Activated naive CD4-positive, alpha-beta T cell treated with anti-CD3 and anti-CD28 coated beads for 36 hours (primary cell): ENCODE measurements at places on chromosomes 2 and 18. TPM values are rescaled to one million over a fixed set of nuclear protein-coding genes. Genes with fewer than 3 reads are reported as not detected.
A peak's percentile ranks its signal among the peaks of the same experiment; 100 is the strongest.

DNA sequence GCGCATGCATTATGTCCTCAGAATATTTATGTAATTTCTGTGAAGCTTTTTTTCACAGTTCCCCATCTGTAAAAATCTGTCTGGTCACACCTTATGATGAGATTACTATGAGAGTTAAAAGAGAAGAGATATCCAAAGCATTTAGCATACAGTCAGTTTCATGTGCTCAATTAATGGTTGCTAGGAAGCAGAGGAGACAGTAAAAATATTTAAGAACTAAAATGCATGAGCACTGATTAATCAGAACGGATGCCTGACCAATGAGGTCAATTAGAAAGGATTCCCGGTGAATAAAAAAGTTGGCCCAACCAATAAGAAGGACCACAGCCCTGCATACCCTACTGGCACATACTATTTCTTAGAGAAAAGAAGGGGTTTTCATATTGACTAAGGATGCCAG is 12.0 kb upstream of the CRIM1 start:
- DNase-seq, result no peak
- no peak overlapping the region for H3K27ac ChIP-seq
- H3K27me3 ChIP-seq, result peaks cover under 1% of the 10 kb centered on the region
- no peaks in the 10 kb centered on the region for H3K4me1 ChIP-seq

- H3K4me1 ChIP-seq, result peaks cover 58% of the 10 kb centered on the region
- no peak overlapping the region for H3K4me3 ChIP-seq
- DNase-seq, result no peak
- peaks cover 16% of the 10 kb centered on the region for H3K36me3 ChIP-seq
Measured at GRCh38 chr2:237980087-237980486, 13.3 kb downstream of the UBE2F start.

DNA sequence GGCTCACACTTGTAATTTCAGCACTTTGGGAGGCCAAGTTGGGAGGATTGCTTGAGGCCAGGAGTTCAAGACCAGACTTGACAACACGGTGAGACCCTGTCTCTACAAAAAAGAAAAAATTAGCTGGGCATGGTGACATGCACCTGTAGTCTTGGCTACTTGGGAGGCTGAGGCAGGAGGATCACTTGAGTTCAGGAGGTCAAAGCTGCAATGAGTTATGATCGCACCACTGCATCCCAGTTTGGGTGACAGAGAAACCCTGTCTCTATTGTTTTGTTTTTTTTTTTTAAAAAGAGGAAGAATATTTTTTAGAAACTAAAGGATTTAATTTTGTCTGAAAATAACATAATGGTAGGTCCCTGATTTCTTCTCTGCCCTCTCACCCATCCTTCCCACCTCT is 79.4 kb upstream of the TMEM200C start:
- no peak for DNase-seq
- no peaks in the 10 kb centered on the region for H3K36me3 ChIP-seq
- H3K27ac ChIP-seq, result no peak overlapping the region
- peaks cover 10% of the 10 kb centered on the region for H3K4me1 ChIP-seq

- H3K27me3 ChIP-seq, result peaks cover 16% of the 10 kb centered on the region
- no peak for DNase-seq
- H3K4me1 ChIP-seq, result no peaks in the 10 kb centered on the region
- no peaks in the 10 kb centered on the region for H3K36me3 ChIP-seq
- H3K4me3 ChIP-seq, result no peak overlapping the region
- H3K27ac ChIP-seq, result no peak overlapping the region
Measured at GRCh38 chr2:18119883-18120282, 241.4 kb downstream of the KCNS3 start.

DNA sequence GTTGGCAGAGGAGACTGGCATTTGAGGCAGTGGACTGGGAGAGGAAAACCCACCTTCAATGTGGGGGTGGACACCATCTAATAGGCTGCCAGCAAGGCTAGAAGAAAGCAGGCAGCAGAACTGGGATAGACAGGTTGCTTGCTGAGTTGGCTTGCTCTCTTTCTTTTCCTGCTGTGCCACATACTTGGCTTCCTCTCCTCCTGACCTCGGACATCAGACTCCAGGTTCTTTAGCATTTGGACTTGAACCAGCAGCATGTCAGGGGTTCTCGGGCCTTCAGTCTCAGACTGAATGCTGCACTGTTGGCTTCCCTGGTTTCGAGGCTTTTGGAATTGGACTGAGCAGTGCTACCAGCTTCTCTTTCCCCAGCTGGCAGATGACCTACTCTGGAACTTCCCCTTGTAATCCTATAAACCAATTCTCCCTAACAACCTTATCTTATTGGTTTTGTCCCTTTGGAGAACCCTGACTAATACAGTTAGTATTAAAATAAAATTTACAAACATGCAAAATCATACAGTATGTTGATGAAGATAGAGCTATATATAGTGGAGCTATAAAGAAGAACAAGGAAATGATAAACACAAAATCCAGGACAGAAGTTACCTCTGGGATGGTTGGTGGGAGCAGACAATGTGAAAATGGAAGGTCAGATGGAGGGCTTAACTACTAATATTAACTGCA is 15.9 kb downstream of the DSEL start:
- no peak overlapping the region for H3K4me3 ChIP-seq
- no peaks in the 10 kb centered on the region for H3K4me1 ChIP-seq
- no peaks in the 10 kb centered on the region for H3K36me3 ChIP-seq
- H3K27me3 ChIP-seq, result peaks cover 8% of the 10 kb centered on the region
- H3K27ac ChIP-seq, result no peak overlapping the region

GRCh38 chr18:63953811-63954210 is 4.7 kb downstream of the HMSD start:
- peaks cover 19% of the 10 kb centered on the region for H3K27me3 ChIP-seq
- peaks cover 32% of the 10 kb centered on the region for H3K4me1 ChIP-seq
- H3K36me3 ChIP-seq, result peaks cover 16% of the 10 kb centered on the region
- H3K4me3 ChIP-seq, result no peak overlapping the region
- no peak for DNase-seq

DNA sequence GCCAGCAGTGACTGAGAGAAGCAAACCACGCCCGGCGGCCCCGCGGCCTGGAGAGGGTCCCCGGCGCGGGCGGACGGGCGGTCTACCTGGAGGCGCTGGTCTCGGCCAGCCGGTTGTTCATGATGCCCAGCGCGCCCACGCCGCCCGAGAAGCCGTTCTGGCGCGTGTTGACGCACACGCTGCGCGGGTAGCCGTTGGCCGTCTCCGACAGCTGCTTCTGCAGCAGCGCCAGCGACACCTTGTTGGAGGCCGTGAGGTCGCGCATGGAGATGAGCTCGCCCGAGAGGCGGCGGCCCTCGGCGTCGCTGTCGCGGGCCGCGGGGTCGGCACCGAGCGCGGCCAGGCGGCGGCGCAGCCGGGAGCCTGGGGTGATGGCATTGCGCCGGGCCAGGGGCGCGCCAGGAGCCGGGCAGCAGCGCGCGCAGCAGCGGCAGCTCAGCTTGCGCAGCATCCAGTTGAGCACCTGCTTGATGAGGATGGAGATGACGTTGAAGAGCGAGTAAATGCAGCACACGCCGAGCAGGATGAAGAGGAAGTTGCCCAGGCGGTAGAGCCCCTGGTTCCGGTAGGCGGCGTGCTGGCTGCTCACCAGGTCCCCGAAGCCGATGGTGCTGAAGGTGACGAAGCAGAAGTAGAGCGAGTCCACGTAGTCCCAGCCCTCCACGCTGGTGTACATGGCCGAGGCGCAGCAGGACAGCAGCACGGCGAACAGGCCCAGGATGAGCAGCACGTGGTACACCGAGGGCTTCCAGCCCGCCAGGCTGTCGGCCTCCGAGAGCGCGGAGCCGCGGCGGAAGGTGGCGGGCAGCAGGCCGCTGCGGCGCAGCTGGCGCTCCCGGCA is 118.1 kb downstream of the MSH2 start:
- peak overlapping the region; percentile 82 for H3K4me3 ChIP-seq
- H3K4me1 ChIP-seq, result peaks cover 10% of the 10 kb centered on the region
- no peaks in the 10 kb centered on the region for H3K36me3 ChIP-seq

DNA sequence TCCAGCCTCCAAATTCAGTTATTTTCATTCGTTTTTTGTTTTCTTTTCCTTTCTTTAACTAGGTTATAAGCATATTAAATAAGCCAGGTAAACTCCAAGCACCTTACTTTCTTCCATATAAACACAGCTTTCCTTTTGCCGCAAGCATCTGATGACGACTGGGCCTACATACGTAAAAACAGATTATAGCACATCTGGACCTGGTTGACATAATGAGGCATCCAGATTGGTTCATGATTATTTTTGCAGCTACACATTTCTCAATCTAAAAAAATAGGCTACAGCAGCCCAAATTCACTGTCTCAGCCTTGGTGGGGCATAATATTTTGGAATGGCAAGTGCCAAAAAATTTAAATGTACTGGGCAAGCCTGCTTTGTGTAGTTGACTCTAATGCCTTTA is 7.7 kb downstream of the CYP1B1 start:
- DNase-seq, result no peak
- H3K36me3 ChIP-seq, result no peaks in the 10 kb centered on the region
- H3K4me3 ChIP-seq, result no peak overlapping the region
- peaks cover 12% of the 10 kb centered on the region for H3K27me3 ChIP-seq
- no peak overlapping the region for H3K27ac ChIP-seq

DNA sequence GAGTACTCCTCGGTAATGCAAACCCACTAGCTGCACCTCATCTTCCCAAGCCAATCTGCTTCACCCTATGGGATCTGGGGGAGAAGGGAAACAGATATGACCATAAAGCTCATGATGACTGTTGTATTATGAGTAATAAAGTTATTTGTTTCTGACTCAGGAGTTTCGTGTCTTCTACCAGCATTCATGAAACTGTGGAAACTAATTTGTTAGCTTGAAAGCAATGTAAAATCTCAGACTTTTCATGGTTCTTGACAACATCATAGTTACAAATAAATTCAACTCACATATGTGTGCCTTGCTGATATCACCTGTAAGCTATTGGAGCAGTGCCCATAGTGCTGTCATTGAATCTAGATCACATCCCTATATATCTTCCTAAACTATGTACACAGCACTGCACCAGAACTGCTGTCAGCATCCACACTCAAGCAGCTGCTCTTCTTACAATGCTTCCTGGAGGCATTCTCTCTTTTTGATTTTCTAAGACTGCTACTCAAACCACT is 135.6 kb upstream of the KYNU start:
- no peak overlapping the region for H3K4me3 ChIP-seq
- H3K27me3 ChIP-seq, result no peaks in the 10 kb centered on the region
- H3K4me1 ChIP-seq, result no peaks in the 10 kb centered on the region
- H3K27ac ChIP-seq, result no peak overlapping the region
- no peak for DNase-seq

DNA sequence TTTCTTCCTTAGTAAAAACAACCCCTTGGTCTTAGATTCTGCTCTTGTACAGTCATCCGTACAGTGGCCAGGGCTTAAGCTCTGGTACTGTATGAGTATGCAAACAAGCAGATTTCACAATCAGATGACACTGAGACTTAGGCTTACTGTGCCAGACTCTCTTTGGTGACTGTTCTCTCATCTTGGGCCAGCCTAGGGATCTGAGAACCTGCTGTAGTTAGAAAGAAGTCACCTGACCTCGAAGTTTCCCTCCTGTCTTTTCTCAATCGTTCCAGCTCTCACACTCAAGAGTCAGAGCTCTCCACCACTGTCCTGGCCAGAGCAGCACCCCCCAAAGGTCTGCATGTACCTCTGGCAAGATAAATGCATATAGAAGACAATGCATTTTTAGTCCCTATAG is 63.2 kb downstream of the ZEB2 start:
- H3K4me1 ChIP-seq, result peaks cover 27% of the 10 kb centered on the region
- peak; percentile 5 for DNase-seq
- peak overlapping the region; percentile 9 for H3K27ac ChIP-seq
- no peak overlapping the region for H3K4me3 ChIP-seq

DNA sequence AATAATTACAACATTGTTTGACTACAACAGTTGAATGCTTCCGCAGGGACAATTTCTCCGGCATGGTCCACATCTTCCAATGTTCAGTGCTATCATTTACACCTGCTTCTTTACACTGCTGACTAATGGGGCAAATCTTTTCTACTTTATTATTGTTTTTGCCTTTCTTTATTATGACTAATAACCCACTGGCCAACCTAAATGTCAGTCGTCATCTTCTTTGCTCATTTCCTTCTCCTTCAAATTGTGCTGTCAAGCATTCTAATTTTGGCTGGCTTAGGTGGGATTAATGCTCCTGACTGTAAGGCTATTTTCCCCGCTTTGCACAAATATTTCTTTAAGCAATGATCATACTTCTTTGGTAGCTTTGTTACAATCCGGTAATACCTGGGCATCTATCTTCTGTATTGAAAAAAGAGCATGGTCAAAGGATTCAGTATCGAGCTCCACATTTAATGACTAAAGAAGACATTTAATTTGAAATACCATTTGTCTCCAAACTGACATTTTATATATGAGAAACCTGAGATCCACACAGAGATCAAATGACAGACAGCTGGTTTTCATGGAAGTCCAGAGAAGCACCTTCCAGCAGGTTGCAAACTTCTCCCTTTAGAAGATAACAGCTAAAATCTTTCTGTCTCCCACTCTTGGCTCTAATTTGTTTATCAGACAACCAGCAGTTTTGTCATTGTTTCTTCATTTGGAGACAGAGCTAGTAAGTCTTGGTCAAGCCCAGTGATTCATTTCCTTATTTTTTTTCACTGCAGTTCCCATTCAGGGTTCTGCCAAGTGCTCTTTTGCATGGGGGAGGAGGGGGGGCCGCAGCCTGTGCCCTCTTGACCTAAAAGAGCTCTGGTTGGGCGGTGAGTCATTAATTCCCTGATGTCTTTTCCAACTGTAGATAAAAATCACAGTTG is 132.9 kb downstream of the SOCS6 start:
- no peak overlapping the region for H3K27ac ChIP-seq
- H3K4me3 ChIP-seq, result no peak overlapping the region
- no peaks in the 10 kb centered on the region for H3K36me3 ChIP-seq
- H3K27me3 ChIP-seq, result no peaks in the 10 kb centered on the region
- no peaks in the 10 kb centered on the region for H3K4me1 ChIP-seq

GRCh38 chr18:23453680-23454058 is 582 bp downstream of the RIOK3 start:
- peak; percentile 22 for DNase-seq
- H3K36me3 ChIP-seq, result no peaks in the 10 kb centered on the region
- H3K27me3 ChIP-seq, result no peaks in the 10 kb centered on the region
- H3K4me3 ChIP-seq, result peak overlapping the region; percentile 99
- H3K27ac ChIP-seq, result peak overlapping the region; percentile 91

DNA sequence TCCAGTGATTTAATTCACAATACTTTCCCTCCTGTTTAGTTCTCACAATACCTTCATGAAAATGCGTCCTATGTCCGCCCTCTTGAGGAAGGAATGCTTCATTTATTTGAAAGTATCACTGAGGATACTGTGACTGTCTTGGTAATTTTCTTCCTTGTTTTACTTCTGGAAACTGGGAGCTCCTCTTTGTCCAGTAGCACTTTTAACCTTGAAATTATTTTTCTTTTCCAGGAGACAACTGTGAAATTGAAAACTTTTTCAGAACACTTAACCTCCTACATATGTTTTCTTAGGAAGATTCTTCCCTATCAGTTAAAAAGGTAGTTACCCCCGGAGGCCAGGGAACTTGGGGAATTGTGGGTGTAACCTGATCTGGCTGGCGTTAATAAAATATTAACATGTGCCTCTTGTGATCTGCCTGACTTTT is 58.9 kb upstream of the STON1 start:
- no peak overlapping the region for H3K27ac ChIP-seq
- no peaks in the 10 kb centered on the region for H3K4me1 ChIP-seq
- H3K36me3 ChIP-seq, result peaks cover 28% of the 10 kb centered on the region
- no peak overlapping the region for H3K4me3 ChIP-seq
- no peaks in the 10 kb centered on the region for H3K27me3 ChIP-seq

The TBR1 gene
- total RNA-seq, result not detected

The DSG1 gene
- total RNA-seq, result not detected

The CIAO1 gene
- total RNA-seq, result 59.9 TPM

The CFAP65 gene
- not detected for total RNA-seq

The C1QL2 gene
- total RNA-seq, result not detected

The SERPINB11 gene
- total RNA-seq, result not detected

The OTOF gene
- 0.45 TPM for total RNA-seq
